CD4-positive, alpha-beta T cell (primary cell): ENCODE measurements at places on chromosomes 6 and 20.

DNA sequence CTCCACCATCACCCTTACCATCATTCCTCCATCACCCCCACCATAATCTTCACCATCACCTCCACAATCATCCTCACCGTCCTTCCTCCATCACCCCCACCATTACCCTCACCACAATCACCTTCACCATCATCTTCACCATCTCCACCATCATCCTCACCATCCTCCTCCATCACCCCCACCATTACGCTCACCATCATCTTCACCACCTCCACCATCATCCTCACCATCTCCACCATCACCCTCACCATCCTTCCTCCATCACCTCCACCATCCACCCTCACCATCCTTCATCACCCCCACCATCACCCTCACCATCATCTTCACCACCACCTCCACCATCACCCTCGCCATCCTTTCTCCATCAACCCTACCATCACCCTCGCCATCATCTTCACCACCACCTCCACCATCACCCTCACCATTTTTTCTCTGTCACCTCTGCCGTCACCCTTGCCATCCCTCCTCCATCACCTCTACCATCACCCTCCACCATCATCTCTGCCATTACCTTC lies 33.1 kb upstream of the MPC1 start:
- no peak for DNase-seq

DNA sequence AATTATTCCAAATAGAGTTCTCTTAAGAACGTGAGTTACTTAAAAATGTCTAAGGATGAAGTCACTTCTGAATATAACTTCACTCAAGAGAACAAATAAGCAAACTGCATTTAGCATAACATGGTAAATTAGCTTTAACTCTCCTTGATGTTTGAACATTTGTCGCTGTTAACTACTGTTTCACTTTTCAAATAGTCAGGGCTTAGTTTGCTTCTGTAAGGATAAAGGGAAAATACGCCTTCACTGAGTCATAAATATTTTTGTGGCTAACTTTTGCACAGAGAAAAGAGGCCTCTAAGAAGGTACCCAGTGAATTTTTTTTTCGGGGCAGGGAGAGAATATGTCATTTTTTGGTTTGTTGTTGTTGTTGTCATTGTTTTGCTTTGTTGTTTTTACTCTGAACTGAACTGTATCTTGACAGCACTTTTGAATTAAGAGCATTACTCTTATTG lies 8.1 kb downstream of the PTPN1 start:
- no peak for DNase-seq

DNA sequence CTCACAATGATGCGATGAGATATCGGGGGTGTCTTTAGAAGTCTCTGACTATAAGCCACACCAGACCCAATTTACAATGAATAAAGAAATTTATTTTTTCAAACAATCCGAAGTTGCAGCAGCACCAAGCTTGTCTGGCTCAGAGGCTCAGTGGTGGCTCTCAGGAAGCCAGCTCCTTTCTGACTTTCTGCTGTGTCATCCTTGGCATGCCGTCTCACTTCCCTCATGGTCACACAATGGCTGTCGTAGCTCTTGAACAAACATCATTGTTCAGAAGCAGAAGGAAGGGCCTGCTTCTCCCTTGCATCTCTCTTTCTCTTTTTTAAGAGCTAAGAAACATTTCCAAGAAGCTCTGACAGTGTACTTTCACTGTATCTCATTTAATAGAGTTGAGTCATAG lies 299.0 kb downstream of the DOK5 start:
- no peak for DNase-seq

DNA sequence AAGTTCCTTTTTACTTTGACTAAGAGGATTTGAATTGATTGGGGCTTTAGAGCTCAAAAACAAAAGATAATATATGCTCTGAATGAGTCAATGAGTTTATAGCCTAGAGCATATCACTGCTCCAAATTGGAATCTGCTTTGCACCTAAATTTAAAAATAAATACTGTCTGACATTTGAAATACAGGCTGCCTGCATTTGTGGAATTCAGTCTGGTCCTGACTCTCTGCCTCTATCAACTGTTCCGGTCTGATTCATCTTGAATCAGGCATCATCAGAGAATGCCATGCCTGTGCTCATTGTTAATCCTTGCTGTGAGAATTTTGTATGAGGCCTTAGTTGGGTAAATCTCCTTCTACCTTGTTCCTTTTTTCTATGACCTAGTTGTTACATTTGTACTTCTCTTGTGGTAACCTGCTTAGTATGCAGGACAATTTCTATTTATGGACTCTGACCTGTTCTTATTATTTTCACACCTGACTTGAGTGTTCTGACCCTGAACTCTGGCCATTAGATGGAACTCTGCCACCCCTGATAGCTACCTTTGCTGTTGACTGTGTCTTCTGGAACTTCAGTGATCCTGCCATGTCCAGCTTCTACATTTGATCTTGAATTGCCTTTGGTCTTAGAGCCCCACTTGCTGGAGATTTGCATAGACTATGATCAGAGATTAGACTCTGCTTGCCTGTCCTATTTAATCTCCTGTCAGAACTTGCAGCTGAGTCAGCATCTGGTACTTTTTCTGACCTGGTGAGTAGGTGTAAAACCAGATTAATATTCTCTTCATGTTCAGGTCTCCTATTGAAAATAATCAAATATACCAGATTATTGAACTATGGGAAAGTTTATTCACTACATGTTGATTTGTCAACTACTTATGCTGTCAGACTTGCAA lies 442.7 kb upstream of the HS3ST5 start:
- DNase-seq, result no peak

GRCh38 chr6:88342336-88342735 lies 176.2 kb upstream of the CNR1 start:
- no peak for DNase-seq

GRCh38 chr6:131316654-131317053 lies 181.4 kb downstream of the AKAP7 start:
- DNase-seq, result no peak

GRCh38 chr6:169075915-169076654 lies 177.6 kb downstream of the THBS2 start:
- no peak for DNase-seq

- no peak for DNase-seq
Measured at GRCh38 chr6:169851641-169852503, 100.5 kb downstream of the ERMARD start.

- no peak for DNase-seq
Measured at GRCh38 chr6:36478051-36478526, 35.3 kb downstream of the KCTD20 start.

GRCh38 chr6:144911322-144911721 lies 626.2 kb downstream of the UTRN start:
- DNase-seq, result no peak

DNA sequence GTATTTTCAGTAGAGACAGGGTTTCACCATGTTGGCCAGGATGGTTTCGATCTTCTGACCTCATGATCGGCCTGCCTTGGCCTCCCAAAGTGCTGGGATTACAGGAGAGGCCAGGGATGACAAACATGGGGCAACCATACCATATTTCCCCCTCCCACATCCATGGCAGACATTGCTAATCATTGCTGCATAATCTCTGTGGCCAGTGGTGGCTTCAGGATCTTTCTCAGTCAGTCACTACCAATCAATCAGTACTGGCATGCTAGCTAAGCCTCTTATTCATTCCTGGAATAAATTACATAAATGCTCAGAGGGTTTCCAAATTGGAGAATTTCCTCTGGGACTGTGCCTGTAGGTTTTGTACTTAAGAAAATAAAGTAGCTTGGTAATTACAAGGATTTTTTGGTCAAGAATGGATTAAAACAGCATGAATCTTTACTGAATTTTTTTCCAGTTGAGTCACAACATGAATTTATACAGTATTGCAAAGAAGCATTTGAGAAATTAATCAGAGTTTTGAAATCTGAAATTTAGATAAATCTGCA lies 138.1 kb downstream of the FNDC1 start:
- no peak for DNase-seq

- no peak for DNase-seq
Measured at GRCh38 chr6:41694815-41695526, 40.4 kb downstream of the TFEB start.

DNA sequence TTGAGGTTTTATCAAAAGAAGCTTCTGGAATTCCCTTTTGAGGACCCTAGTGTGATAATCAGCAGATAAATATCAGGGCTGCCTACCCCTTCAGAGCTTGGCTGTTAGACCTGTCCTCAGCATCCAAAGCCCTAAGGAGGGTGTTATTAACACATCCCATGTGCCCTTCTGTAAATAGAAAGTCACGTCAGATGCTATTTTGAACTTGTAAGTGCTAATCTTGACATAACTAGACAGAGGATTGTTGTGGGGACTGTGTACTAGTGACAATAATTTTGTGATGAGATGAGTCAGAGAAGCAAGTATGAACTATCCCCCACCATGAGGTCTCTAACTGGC lies 4.9 kb upstream of the LAMA4 start:
- no peak for DNase-seq

DNA sequence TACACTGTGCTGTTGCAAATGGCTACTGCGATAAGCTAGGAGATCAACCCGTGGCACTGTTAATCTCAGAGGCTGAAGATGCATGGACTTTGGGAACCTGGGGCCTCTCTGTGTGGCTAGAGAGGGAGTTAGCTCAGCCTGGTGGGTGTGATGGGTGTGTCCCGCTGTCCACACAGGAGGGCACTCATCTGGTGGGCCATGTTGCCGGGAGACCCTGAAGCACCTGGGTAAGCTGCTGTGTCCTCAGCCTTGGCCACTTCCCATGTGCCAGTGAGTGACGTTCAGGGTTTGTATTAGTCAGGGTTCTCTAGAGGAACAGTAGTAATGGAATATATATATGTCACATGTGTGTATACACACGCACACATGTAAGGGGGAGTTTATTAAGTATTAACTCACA lies 132.7 kb downstream of the ERMARD start:
- no peak for DNase-seq

GRCh38 chr20:59004493-59004762 lies 2.6 kb downstream of the CTSZ start:
- DNase-seq, result peak; percentile 34

GRCh38 chr6:108751282-108751681 lies 96.9 kb upstream of the ARMC2 start:
- DNase-seq, result no peak

- peak; percentile 67 for DNase-seq
Measured at GRCh38 chr20:63056236-63057170, 49.7 kb upstream of the BHLHE23 start.

- DNase-seq, result no peak
Measured at GRCh38 chr20:8250539-8251200, 118.6 kb downstream of the PLCB1 start.

DNA sequence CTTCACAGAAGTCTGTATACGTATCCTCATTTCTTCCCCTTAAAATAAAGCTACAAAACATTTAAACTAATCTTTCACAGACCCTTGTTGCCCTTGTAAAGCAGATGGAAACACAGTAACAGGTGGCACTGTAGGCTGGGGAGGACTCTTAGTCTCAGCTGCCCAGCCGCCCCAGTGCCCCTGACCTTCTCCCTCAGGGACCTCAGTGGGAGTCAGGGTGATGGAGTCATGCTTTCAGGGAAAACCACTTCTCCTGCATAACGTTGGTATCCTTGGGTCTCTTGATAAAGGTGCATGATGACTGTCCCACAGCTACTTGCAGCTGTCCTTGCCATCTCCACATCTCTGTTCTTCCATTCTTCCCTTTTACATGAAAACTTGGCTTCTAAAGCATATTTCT lies 198.6 kb downstream of the CDKAL1 start:
- no peak for DNase-seq

GRCh38 chr6:73528897-73529296 lies 8.1 kb upstream of the EEF1A1 start:
- DNase-seq, result no peak

- no peak for DNase-seq
Measured at GRCh38 chr6:14787677-14788076, 458.2 kb upstream of the JARID2 start.

DNA sequence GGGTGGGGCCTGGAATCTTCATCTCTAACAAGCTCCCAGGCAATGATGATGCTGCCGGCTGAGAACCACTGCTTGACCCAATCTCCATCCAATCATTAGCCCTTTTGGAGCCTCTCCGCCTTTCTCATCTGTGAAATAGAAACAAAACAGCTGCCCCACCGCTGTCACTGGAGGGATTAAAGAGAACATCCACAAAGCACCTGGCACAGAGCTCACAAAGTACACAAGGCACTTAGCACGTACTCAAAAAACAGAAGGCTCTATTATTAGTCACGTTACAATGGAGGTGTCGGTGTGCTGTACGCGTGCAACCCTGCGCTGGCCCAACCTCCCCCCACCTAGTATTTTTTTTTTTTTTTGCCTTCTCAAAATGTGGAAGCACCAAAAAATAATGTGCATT lies 213.5 kb upstream of the ARID1B start:
- DNase-seq, result no peak

DNA sequence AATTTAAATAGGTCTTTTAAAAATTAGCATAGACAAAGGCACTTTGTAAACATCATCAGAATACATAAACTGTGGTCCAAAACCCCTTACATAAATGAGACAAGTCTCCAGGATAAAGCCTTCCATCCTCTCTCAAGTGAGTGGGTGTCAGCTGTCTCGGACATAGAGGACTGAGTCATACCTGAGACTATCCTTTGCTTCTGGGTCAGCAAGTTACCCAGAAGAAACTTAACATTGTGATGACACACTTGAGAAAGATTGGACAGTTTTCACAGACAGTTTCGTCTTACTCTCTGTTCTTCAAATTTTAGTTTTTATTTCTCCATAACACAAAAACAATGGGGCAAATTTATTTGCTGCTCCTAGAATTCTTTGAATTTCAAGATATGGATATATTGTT lies 838.0 kb downstream of the DHX35 start:
- no peak for DNase-seq

- no peak for DNase-seq
Measured at GRCh38 chr20:24051160-24051559, 62.6 kb upstream of the GGTLC1 start.

DNA sequence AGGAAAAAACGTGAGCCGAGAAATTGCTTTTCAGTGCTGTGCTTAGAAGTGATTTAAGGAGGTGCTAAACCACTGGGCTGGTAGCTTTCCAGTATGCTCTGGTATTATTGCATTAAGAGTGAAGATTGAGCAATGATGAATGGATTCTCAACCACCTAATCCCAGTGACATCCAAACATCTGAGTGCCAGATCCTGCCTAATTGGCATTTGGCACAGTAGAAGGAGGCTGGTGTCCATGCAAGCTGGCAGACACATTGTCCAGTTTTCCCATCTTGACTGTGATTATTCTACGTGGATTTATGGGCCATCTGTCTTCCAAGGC lies 398.0 kb upstream of the PLCB4 start:
- DNase-seq, result no peak

GRCh38 chr20:63057171-63058117 lies 50.7 kb upstream of the BHLHE23 start:
- no peak for DNase-seq

DNA sequence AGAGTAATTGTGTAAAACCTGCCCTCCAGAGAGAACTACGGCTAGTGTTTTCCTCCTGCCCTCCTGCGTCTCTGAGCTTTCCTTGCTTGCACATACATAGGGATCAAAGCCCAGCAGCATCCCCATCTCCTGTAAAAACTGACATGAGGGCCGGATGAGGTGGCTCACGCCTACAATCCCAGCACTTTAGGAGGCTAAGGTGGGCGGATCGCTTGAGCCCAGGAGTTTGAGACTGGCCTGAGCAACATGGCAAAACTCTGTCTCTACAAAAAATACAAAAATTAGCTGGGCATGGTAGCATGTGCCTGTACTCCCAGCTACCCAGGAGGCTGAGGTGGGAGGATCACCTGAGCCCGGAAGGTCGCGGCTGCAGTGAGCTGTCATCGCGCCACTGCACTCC lies 40.3 kb upstream of the SMIM29 start:
- no peak for DNase-seq

- no peak for DNase-seq
Measured at GRCh38 chr6:142725024-142725770, 219.8 kb downstream of the HIVEP2 start.
